ENCODE measurements at places on chromosomes 2 and 18. TPM values are rescaled to one million over a fixed set of nuclear protein-coding genes. Genes with fewer than 3 reads are reported as not detected.

DNA sequence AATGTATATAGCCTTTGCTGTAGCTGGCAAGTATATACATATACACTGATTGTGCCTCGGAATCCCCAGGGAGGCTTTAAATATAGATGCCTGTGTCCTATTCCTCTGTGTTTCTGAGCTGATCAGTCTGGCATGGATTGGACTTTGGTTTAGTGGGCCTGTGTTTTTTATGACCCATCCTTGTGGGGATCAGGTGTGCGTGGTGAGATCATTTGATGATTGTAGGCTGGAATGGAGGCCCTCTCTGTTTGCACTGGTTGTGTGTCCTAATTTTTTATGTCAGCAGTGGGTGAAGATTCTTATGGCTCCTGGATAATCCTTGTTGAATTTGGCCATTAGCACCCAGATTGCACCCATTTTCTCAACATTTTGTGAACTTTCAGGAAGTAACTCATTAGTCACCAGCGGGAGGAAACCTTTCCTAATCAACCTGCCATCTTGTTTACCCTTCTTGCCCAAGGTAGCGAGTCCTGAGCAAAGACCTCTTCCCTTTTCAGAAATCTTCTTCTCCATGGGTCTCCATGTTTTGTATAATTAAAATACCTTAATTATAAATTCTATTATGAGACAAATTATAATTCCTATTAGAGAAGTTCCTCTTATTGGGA lies 75.8 kb downstream of the UGGT1 start:
- no peak for DNase-seq

The TUBA4B gene
- total RNA-seq: not detected

- DNase-seq: no peak
Measured at GRCh38 chr2:128550801-128551416, 232.2 kb upstream of the HS6ST1 start.

DNA sequence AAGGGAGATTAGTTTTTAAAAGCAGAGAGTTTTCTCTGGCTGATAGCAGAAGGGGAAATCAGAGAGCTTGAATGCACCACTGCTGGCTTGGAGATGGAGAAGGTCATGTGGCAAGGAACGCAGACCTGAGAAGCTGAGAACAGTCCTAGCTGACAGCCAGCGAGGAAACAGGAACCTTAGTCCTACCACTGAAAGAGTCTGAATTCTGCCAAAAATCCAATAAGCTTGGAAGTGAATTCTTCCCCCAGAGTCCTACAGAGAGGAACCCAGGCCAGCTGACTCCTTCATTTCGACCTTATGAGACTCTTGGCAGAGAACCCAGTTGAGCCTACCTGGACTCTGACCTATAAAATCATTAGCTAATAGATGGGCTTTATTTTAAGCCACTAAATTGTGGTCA lies 371.9 kb upstream of the TNP1 start:
- no peak for DNase-seq

DNA sequence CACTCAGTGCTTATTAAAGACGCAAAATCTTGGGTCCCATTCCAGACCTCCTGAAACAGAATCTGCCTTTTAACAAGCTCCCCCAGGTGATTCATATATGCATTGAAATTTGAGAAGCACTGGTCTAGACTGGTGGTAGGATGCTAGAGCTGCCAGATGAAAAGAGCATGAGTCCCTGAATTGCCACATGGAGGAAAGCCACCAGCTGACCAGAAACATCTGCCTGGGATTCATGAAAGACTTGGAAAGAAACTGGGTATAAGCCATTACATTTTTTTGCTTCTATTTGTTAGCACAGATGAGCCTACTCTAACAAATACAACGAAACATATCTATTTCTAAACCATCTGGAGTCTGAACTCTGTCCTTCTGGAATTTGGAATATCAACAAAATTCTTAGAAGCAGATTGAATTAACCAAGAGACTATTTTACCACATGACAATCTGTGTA lies 228.9 kb downstream of the RBM43 start:
- DNase-seq: no peak

The GALM gene
- total RNA-seq: 29.3 TPM

DNA sequence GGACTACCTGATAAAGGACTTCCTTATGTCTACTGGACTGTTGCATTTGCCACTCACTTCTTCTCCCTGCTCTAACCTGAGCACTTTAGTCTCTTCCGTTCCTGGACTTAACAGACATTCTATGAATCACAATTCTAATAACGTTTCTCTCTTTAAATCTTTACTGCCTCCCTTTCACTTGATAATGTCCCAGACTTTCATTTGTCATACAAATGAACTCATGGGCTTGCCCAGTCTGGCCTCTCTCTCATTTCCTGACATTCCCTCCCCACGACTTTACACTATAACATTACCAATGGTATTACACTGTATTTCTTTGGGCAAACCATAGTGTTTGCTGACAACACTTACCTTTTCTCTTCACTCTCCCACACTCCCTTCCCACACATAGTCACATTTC lies 540.7 kb upstream of the TMEFF2 start:
- DNase-seq: no peak

- no peak for DNase-seq
Measured at GRCh38 chr2:100887713-100888495, 68.0 kb downstream of the NPAS2 start.

The MC2R gene
- total RNA-seq: not detected

DNA sequence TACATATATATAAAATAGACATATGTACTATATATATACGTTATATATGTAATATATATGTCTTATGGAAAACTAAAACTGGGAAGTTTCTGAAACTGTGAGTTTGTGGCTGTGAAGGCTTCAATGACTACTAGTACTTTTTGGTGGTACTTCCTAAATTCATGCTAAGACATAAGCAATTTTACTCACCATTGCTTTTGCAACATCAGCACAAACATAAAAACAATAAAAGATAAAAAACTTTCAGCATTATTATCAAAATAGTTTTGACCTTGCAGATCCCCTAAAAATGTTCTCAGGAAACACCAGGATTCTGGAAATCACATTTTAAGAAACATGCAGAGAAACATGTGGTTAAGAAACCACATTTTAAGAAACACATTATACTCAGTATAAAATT lies 269.9 kb downstream of the PID1 start:
- DNase-seq: no peak

The ZNG1B gene
- total RNA-seq: 32.1 TPM

GRCh38 chr18:33757037-33757436 lies 179.0 kb downstream of the ASXL3 start:
- DNase-seq: no peak

GRCh38 chr2:237244976-237245646 lies 159.4 kb downstream of the COPS8 start:
- DNase-seq: no peak

GRCh38 chr18:50170004-50170403 lies 24.9 kb downstream of the MYO5B start:
- no peak for DNase-seq

The UGT1A7 gene
- not detected for total RNA-seq

GRCh38 chr2:209917154-209917771 lies 85.2 kb upstream of the RPE start:
- DNase-seq: no peak

The CCBE1 gene
- total RNA-seq: 1.3 TPM

DNA sequence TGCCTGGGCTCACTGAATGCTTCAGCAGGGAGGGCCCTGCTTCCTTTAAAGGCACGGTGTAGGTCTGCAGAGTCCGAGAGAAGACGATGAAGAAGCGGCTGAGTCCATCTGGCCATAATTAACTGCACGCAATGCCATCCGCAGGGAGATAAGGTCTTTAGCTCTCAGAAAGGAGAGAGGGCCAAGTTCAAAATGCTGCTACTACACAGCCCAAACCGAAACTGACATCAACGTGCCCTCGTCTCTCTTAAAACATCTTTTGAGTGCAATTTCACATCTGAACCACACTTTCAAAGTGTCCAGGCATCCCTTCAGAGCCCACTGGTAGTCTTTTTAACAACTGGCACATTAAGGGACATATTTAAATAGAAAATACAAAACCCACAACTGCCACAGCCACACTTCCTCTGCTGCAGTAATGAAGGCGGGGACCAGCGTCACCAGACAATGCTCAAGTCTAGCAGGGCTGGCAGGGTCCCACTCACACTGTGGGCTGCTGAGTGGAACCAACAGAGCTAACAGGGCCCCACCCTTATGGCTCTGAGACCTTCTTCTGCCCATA lies 35.8 kb downstream of the ST3GAL5 start:
- no peak for DNase-seq

DNA sequence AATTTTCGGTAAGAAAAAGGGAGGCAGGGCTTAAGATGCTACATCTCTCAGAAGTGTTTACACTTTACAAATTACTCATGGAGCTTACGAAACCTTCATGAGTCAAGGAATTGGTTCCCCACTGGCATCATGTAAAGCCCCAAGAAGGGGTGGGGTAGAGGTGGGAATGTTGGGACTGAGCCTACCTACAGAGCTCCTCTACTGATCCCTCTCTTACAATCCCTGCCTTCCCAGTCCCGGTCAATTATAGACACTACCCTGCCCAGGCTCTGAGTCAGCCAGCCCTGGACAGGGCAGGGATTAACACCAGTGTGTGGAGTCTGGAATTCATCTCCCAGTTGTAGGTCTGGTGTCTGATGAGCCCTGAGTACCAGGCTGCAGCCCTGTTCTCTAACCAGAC lies 248.9 kb downstream of the PAX3 start:
- DNase-seq: no peak

DNA sequence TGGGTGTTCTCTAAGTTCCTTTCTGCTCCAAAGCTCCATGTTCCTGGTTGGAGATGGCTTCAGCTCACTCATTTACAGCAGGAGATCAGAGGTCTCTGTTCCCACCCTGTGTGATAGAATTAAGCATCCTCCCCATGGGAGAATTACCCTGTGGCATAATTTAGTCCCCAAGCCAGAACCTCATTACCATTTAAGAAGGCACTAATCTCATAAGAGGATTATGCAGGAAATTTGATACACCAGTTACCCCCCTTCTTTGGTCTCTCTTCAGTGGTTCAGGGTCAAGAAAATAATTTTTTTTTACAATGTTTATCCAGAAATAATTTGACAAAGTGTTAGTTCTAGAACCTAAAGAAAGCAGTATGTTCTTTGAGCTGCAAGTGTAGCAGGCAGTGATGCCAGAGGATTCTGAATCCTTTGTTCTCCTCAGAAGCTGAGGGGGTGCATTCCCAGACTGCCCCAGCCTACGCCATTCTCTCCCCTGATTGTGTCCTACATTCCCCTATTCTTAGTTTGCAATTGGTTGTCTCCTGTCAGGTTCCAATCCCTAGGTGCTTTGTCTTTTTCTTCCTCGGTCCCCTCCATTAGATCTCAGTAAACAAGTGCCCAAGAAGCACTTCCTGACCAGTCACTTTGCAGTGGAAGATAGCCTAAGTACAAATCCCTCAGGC lies 163.6 kb downstream of the PRKCE start:
- DNase-seq: no peak

The WNT10A gene
- total RNA-seq: not detected

- DNase-seq: no peak
Measured at GRCh38 chr2:190418727-190419126, 10.6 kb downstream of the MFSD6 start.

DNA sequence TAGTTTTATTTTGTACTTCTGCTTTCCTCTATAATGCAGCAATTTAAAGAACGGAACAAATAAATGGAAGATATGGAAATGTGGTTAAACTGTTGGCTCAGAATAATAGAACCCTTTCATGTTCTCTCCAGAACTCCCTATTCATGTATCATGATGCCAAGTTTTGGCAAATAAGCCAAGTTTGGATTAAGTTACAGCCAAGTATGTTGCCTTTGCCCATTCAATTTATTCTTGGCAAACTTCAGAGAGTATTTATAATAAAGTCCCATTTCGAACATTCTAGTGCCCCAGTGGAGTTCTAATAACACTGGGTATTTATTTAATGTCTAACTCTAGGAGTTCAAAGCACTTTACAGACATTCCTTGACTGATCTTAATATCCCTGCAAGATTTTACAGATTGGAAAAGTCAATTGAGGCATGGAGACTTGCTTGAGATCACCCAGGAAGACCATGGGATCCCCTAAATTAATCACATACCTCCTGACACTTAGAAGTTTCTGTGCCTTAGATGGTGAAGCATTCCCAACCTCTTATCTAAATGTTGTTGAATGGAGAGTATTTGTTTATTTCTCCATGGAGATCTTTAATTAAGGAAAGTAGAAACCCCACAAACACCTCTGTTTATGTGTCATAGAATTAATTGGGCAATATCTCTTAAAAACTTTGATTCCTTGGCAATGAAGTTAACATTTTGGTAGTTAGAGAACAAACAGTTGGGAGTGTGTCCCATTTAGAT lies 106.7 kb downstream of the ACKR3 start:
- no peak for DNase-seq

DNA sequence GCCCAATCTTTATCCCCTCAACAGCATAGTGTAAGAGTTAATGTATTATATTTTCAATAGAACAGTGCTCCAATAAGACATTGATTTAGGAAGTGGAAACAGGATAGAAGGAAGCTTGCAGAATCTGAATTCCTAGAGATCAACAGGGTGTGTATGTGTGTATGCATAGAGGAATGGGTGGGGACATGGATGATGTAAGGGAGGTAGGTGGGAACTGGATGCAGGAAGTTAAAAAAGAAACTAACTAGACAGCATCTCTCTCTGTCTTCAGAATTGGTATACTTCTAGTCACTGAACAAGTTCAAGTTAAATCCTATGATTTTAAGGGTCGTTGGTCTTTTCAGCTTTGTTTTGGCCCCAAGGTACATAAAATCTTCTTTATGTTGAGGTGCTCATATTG lies 196.6 kb downstream of the PMAIP1 start:
- DNase-seq: no peak

DNA sequence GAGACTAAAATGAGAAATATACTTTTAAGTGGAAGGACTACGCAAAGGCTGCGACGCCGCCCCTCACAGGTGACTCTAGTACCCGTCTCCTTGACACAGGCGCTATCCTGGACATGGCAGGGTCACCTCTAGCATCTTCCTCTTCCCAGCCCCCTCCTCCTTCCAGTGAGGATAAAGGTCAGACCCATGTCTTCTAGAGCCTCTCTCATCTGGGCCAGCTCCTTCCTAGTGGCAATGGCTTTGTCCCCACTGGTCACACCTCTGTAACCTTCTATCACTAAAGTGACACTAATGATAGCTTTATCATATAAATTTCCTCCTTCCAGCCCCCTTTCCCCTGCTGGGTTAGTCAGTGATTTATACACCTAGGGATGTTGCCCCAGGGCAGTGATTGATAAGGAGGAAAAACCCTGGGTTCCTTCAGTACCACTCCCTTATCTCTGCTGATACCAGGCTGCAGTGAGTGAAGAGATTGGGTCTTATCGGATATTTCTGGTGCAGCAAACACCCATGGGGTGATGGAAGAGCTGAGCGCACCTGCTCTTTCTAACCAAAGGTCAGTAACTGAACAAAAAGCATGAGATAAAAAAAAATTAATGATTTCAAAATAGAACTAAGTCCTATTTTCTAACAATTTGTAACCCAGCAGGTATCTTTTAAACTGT lies 62.0 kb upstream of the FZD5 start:
- DNase-seq: no peak

The HS1BP3 gene
- total RNA-seq: 18.1 TPM

DNA sequence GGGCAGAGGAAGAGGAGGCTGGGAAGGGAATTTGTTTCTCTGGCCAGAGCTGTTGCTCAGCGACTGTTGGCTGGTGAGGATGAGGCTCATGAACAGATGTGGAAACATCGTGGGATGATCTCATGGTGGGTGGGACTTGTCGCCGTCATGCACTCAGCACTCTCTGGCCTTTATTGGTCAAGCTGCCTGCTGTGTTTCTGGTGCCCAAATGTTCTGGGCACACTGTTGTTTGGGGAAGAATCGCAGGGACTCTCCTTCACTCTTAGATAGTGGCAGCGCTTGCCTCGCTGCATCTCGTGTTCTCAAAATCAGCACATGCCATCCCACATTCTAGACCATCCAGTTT lies 145.6 kb downstream of the AGAP1 start:
- peak; percentile 39 for DNase-seq

Data from omental fat pad (tissue), 4 donors.